Tibial artery (tissue), 4 donors: ENCODE measurements at places on chromosomes 2 and 18.

- DNase-seq = no peak
These were observed 34.9 kb upstream of the CCNT2 start for GRCh38 chr2:134883552-134884293.

- peak; percentile 79 for DNase-seq
These were observed 24.3 kb downstream of the INPP5D start for GRCh38 chr2:233084488-233084887.

DNA sequence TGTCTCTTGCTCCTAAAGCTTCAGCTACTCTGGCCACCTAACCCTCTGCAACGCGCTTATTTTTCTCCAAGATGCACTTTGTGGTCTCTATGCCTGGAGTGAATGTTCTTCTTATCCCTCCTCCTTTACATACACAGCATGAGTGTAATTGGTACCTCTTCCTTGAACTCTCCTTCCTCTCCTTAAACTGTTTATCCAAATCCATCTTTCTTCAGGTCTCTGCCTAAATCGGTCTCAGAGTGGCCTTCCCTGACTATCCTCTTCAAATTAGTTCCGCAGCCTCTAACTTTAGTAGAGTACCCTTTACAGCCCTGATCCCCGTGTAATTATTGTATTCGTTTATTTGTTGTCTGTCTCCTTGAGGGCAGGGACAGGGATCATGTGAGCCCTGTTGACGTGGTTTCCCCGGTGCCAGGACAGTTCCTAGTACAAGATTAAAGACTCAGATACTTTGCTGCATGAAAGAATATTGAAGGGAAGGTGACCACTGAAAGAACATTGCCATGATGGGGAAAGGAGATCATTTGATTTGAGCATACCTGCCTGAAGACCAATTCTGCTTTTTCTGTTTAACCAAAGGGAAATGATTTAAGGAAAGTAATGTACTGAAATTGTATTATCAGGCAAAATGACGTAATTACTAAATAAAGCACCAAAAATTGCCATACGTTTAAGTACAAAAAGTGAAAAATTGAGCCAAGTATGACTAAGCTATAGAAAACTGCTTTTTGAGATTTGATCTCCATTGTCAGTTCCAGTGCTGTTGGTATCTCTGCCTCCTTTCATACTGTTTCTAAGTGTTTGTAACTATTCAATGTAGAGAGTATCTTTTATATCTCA lies 1.2 kb downstream of the CNOT9 start:
- no peak for DNase-seq

DNA sequence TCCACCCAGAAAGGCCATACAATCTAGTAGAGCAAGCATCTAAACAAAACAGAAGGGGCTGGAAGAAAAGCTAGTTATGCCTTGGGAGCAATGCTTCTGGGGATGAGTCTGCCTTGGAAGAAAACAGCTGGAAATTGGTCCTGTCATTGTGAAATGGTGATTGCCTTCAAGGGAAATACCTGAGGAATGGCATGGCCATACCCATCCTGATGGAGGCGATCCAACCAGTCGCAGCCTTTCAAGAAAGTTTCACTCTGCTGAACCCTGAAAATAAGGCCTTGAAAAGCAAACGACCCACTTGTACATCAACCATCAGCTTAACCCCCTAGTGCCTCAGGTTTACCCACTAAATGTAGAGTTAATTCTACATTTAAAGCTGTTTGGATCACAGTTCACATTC lies 72.6 kb upstream of the PID1 start:
- no peak for DNase-seq
